SK-N-SH treated with all-trans-retinoic acid at 6 μM for 48 hours (cell line): ENCODE measurements at places on chromosomes 1 and 21.

- ATAC-seq, result no peak
Measured at GRCh38 chr21:43771698-43772424, 4.2 kb downstream of the CSTB start.

GRCh38 chr1:19921310-19921709, 2.1 kb downstream of the PLA2G2E start:
- ATAC-seq, result no peak

- no peak for ATAC-seq
Measured at GRCh38 chr1:216688127-216688657, 35.0 kb downstream of the ESRRG start.

DNA sequence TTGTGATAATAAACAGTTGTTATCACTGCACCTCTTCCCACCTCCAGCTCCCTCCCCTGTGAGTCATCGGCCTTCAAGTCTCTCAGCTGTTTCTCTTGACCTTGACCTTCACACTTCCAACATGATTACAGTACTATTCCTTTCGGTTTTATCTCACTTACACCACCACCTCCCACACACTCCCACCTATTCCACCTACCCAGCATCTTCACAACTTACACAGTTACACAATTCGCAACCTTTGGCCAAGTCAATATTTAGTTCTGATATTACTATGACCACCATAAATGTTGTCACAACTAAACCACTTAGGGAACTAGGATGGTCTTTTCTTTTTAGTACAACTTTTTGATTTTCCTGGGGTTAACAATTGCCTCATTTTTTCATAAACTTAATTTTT, 60.2 kb downstream of the RIPK4 start:
- no peak for ATAC-seq

- ATAC-seq, result no peak
Measured at GRCh38 chr1:21212126-21212525, 35.4 kb upstream of the EIF4G3 start.
